ENCODE measurements at places on chromosomes 2 and 18.

GRCh38 chr18:5729983-5730699 lies 165.2 kb downstream of the TMEM200C start:
- no peak for DNase-seq

DNA sequence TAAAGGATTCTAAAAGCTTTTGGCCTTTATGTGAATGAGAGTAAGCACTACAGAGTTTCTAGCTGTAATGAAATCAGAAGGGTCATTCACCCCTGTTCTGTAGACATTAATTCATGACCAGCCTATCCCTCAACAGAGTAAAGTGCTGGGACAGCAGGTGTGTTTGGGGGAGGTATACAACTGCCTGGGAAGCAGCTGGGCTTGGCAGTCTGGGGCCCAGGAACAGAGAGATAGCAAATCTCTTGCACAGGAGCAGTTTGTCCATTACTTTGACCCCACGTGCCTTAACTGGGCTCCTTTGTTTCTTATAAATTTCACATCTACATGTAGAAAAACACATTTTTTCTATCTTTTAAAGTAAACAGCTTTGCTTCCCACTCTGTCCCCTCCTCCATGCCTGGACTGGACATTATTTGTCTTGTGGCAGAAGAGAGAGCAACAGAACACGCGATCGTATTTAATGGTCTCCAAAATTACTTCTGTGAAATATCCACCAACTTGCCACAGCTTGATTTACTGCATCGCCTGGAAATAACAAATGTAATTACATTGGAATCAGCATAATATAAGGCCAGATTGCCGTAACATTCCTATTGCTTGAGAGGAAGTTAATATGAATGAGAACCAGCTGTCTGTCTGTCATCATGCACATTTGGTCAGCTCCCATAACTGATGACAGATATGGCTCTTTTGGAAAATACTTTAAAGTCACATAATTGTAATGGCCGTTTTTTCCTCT lies 263.8 kb downstream of the RBM43 start:
- DNase-seq = no peak

DNA sequence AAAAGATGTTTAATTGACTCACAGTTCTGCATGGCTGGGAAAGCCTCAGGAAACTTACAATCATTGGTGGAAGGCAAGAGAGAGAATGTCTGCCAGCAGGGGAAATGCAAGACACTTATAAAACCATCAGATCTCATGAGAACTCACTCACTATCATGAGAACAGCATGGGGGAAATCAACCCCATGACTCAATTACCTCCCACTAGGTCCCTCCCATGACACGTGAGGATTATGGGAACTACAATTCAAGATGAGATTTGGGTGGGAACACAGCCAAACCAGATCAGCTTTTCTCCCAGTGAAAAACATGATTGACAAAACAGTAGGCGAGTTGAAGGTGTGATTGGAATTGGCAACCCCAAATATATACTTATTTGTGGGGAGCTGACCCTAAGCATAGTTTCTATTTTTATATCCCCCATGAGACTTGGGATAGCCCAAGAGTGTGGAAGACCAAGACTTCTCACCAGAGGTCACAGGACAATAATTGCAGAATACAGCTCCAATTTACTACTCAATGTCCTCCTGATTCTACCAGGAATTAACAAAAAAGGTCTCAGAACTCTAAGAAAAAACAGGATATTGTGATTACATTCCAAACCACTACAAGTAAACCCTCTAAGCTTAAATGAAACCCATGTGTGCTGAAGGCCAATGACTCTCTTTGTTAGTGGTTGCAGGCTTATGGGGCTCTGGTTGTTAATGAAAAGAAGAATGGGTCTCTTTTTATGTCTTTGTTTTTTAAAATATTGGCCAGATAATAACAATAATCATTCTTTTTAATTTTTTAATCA lies 96.1 kb upstream of the PIK3C3 start:
- DNase-seq = no peak

DNA sequence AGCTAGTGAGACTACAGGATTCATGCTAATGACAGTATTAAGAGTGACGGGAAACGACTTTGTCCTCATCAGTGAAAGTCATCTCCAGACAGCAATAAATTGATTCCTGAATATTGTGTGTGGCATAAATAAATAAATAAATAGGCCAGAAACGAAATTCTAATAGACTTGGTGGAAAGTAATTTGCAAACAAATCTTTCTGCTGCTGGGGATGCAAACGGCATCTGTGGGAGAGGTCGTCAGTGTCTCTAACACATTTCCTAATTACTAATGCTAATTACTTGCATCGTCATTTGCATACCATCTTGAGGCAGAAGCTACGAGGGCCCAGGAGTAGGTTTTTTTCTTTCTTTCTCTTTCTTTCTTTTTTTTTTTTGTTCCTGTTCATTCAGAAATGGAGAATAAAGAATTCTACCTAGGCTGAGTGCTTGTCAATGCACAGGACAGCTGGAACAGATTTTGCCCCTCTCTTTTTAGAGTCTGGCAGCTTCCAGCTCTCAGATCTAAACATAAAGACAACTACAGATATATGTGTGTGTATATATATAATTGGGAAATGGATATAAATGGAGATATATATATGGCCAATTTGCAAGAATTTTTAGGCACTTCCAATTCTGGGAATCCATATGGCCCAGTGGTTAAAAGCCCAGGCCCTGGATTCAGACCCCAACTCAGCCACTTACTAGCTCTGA lies 75.1 kb downstream of the SPP2 start:
- no peak for DNase-seq

- DNase-seq = no peak
These were observed 11.6 kb downstream of the ASB18 start for GRCh38 chr2:236252602-236253001.

- DNase-seq = no peak
These were observed 99.9 kb downstream of the CPO start for GRCh38 chr2:207039225-207039624.

Data from neural crest cell (in vitro differentiated cells).